D721Med (cell line): ENCODE measurements at places on chromosomes 1 and 21.

DNA sequence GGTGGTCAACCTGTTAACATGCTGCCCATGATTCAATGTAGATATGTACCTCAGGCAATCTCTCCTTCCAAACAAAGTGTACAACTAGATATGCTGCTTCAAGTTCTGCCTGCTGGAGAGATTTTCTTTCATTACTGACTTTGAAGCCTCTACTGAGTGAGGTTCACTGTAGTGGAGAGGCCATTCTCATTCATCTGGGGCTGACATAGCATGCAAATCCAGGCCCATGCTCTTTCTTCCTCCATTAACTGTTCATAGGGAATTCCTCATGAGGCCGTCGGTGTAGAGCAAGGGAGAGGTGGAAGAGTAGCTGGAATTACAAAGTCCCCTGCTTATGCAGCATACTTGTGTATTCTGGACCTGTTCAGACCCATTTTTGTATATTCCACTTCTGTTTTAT is 38.6 kb downstream of the VANGL2 start:
- DNase-seq = no peak

DNA sequence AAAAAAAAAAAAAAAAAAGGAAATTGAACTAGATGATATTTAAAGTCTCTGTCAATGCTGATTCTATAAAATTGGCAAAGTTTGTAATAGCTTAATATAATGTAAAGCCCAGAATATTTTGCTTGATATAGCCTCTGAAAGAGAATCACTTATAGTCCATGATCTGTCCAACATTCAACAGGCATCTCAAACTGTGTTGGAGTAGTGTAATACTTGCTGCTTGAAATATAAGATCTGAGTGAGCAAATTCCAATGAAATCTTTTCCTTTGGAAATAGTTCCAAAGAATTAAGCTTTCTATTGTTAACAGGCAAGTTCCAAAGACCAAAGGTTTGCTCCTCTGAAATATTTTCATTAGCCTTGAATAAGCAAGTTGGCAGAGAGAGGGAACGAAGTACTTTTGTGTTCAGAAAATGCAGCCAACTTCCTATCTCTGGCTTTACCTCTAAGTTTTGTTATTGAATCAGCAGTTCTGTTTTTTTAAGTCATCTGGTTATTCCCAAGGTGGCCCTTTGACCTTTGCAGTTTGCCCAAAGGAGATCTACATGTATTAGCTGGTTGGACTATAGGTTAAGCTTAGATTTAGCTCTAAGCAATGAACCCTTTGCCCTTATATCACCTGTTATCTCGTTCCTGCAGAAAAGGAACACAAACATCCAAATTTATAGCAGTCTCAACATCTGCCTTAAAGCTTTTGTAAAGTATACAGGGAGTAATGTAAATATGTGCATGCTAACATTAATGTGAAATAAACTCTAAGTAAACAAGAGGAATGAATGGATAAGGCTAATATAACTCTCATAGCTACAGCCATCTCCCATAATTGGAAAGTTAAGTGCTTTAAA is 24.4 kb upstream of the CEP350 start:
- no peak for DNase-seq

- DNase-seq = no peak
These were observed 256.3 kb upstream of the DUSP10 start for GRCh38 chr1:221998186-221998612.

GRCh38 chr1:12078938-12079861 is 16.1 kb downstream of the TNFRSF8 start:
- no peak for DNase-seq

- no peak for DNase-seq
These were observed 783 bp upstream of the AGL start for GRCh38 chr1:99849413-99849743.

DNA sequence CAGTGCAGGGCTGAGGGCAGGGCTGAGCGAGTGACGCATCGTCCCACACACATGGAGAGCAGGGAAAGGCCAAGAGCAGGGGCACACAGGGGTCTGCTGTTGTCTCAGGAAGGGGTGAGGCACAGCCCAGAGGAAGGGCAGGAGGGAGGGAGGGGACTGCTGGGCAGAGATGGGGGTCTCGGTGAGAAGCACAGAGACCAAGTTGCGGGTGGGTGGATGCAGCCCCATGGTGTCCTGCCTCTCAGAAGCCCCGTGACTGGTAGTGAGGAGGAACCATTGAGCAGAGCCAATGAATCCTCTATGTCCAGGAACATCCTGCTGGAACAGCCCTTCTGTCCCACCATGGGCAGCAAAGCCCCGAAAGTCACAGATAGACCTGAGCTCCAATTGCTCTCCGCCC is 17.8 kb downstream of the C1orf198 start:
- no peak for DNase-seq

GRCh38 chr1:94925561-94926125 is 1.3 kb downstream of the CNN3 start:
- no peak for DNase-seq

GRCh38 chr1:110671361-110671760 is 3.4 kb downstream of the KCNA3 start:
- no peak for DNase-seq

DNA sequence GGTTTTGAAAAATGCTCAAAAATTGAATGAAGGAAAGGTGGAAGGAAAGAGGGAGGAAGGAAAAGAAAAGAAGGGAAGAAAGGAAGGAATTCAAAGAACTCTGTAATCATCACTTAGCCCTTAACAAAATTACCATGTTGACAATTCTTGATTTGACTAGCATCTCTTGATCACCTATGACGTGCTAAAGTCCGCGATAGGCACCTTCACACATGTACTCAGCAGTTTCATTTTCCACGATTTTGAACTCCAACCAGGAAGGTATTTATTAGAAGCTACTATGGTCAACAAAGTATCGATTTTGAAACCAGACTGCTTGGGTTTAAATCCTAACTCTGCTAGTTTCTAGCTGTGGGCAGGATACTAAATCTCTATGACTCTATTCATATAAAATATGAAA is 146.9 kb downstream of the DAB1 start:
- DNase-seq = no peak

DNA sequence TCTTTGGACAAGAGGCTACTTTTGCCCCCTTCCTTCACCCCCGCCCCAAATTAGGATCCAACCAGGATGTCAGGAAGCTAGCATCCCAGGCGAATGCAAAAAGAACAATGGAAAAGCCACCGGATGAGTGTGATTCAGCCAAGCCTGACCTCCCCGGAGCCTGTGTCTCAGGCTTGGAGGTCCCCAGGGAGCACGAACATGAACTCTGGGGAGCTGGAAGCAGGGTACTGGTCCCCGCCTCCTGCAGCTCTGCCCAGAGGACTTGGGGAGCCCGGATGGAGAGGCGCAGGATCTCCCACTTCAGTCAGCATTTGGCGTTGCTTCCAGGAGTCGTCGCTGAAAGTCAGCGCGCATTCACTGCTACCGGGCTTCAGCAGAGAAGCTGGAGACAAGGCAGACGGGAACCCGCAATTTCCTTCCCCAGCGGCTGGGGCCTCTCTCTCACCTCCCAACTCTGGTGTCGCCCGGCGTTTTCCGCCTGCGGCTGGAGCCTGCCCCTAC is 1.8 kb upstream of the TBX15 start:
- DNase-seq = no peak

- no peak for DNase-seq
These were observed 566.7 kb upstream of the NEGR1 start for GRCh38 chr1:72848997-72849396.

DNA sequence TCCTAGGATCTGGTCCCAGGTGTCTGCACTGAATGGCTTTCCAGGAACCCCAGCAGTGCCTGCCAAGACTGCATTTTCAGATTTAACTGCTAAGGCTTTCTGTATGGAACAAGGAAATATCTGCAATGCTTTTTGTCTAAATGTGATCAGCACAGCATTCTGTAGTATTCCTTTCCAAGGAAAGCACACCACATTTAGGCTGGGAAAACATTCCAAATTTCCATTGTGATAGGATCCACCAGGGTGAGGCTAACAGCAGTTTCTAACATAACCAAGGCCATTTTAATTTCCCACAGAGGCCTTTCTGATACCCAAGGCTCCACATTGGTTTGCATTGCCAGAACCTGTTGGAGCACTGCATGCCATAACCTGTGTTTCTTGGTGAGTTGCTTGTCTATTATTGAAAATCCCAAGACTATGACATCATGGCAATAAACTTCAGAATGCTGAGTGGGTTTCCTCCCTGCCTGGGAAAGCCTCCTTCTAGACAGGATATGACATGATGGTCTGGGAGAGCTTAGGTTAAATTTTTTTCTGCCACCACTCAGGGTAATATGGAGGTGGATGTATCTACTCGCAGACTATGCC is 23.3 kb upstream of the PTGFRN start:
- no peak for DNase-seq

GRCh38 chr1:13930151-13930550 is 230.2 kb downstream of the PRDM2 start:
- no peak for DNase-seq

DNA sequence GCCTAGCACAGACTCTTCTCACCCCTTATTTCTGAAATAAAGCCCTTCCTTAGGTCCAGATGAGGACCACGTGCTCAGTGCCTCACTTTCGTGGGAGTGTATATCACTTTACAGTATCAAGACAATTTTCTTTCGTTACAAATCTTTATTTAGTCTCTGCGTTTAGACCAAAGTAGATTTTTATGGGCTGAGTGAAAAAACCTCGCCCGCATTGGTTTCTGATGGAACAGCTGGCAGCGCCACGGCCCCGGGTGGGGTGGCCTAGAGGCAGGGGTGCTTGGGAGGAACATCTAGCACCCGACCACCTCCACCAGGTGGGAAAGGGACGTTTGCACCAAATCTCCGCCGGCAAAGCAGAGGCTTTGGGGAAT is 7.6 kb downstream of the SIM2 start:
- no peak for DNase-seq

DNA sequence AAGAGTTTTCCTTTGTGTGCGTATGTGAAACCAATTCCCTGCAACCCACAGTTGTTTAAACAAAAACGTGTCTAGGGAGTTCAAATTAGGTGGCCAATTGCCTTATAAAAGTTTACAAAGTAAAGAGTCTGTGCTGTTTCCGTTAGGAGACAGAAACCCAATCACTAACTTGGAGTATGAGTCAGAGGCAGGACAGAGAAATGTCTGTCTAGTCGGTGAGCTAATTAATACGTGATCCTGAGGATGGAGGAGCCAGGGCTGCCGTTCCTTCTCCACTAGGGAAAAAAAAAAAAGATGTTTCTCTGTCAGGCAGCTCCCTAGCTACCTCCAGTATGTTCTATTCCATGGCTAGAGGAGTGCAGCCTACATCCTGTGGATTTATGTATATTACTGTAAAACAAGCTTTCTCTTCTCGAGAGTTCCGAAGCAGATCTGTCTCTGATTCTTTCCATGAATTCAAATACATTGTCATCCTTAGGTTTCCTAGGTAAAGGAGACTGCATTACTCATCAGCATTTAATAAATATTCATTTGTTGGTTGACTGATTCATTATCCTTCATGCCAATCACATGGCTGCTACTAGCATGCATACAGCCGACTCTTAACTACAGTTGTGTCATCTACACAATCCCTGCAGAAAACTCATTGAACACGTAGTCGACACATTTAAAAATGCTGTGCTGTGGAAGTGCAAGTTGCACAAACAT is 430.6 kb downstream of the KIF26B start:
- DNase-seq = no peak

- no peak for DNase-seq
These were observed 3.6 kb downstream of the MAN1C1 start for GRCh38 chr1:25620211-25620610.

- peak; percentile 17 for DNase-seq
These were observed 34.0 kb downstream of the ST6GALNAC5 start for GRCh38 chr1:76901158-76901767.

DNA sequence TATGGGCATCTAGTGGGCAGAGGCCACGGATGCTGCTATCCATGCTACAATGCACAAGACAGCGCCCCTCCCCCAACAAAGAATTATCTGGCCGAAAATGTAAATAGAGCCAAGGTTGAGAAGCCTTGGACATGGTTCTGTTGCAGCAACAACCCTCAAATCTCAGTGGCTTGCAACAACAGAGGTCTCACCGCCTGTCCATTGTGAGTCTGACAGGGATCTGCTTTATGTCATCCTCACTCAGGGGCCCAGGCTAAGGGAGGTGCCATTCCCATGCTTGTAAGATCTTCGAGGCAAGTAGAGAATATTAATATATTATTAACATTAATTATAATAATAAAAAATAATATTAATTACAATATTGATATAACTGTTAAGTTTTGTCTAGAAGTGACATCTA is 9.5 kb upstream of the PITHD1 start:
- no peak for DNase-seq

DNA sequence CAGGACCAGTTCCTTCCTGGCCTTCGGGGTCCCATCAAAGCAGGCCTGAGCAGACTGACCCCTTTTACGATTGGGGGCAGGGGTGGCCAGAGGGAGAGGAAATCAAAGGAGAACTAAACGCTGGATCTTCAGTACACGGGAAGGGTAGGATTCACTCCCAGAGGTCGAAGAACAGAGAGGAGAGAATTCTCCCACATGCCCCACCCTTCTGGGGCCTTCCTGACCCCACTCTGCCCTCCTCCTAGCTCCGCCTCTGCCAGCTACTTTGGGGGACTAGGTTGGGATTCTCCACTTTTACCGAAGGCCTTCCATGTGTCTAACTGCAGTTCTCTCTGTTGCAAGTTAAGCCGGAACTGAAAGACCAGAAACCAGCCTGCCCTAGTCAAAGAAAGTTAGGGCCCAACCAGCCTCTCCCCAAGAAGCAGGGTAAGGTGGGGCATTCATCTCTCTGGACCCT is 654 bp upstream of the ARHGEF2 start:
- DNase-seq = no peak

GRCh38 chr1:227948493-227949260 is 945 bp upstream of the WNT9A start:
- no peak for DNase-seq

- no peak for DNase-seq
These were observed 22.7 kb downstream of the ZFYVE9 start for GRCh38 chr1:52164604-52165003.

GRCh38 chr1:51859333-51859732 is 19.2 kb downstream of the NRDC start:
- DNase-seq = no peak

- DNase-seq = no peak
These were observed 5.5 kb downstream of the TRABD2B start for GRCh38 chr1:47991673-47992072.

DNA sequence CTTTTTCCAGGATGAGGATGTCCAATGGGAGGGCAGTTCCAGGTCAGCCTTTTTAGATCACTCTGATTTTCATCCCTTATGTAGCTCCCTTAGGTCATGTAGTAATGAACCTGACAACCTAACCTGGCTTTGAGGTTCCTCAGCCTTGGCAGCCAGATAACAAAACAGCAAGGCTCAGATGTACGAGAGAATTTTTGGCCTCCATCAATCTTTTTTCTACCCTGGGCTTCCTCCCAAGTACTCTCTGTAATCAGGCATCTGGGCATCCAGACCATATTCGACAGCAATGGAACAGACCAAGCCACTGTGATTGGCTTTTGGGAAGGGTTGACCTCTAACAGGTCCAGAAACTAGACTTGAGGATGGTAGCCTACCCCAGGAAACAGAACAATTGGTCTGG is 38.6 kb downstream of the KCNH1 start:
- no peak for DNase-seq

- DNase-seq = no peak
These were observed 7.0 kb downstream of the KRTAP15-1 start for GRCh38 chr21:30447056-30447455.

- no peak for DNase-seq
These were observed 61.0 kb downstream of the OBSCN start for GRCh38 chr1:228268881-228269265.

GRCh38 chr1:24641646-24642151 is 1.4 kb upstream of the SRRM1 start:
- DNase-seq = no peak

GRCh38 chr21:15255763-15256162 is 191.0 kb upstream of the NRIP1 start:
- no peak for DNase-seq

GRCh38 chr1:233575450-233575849 is 38.5 kb upstream of the KCNK1 start:
- no peak for DNase-seq

- no peak for DNase-seq
These were observed 65.2 kb downstream of the LRRC8C start for GRCh38 chr1:89698020-89698560.
